Mammary epithelial cell (primary cell): ENCODE measurements at places on chromosomes 7 and 10.

GRCh38 chr7:110790992-110791391, 299.9 kb upstream of the LRRN3 start:
- DNase-seq = no peak

DNA sequence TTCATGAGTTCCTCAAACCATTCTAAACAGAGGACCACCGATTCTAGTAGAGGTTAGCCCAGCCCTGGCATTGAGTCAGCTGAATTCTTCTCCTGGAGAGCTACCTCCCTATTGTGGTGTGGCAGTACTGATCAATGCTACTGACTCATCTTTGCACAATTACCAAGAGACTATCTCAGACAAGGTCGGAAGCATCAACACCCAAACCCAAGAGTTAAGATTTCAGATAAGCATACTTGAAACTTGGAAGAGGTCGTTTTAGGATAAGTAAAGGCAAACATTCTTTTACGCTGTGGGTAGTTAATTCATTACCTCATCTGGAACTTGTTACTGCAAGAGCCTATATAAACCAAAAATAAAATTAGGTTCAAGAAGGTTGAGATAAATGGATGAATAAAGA, 154.6 kb upstream of the NRBF2 start:
- peak; percentile 39 for DNase-seq

GRCh38 chr7:131943211-131943610, 386.8 kb upstream of the PODXL start:
- DNase-seq = no peak

GRCh38 chr10:88892222-88892967, 12.3 kb downstream of the STAMBPL1 start:
- peak; percentile 40 for DNase-seq

- no peak for DNase-seq
These were observed 1330.4 kb downstream of the XPNPEP1 start for GRCh38 chr10:108592956-108593355.

DNA sequence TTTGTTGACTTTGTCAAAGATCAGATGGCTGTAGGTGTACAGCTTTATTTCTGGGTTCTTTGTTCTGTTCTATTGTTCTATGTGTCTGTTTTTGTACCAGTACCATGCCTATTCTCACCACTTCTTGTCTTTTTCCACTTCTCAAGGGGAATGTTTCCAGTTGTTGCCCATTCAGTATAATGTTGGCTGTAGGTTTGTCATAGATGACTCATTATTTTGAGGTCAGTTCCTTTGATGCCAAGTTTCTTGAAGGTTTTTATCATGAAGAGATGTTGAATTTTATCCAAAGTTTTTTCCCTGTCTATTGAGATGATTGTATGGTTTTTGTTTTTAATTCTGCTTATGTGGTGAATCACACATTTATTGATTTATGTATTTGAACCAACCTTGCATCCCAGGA, 216.7 kb upstream of the RNF32 start:
- DNase-seq = no peak

- no peak for DNase-seq
These were observed 102.3 kb downstream of the MKX start for GRCh38 chr10:27643301-27643700.

DNA sequence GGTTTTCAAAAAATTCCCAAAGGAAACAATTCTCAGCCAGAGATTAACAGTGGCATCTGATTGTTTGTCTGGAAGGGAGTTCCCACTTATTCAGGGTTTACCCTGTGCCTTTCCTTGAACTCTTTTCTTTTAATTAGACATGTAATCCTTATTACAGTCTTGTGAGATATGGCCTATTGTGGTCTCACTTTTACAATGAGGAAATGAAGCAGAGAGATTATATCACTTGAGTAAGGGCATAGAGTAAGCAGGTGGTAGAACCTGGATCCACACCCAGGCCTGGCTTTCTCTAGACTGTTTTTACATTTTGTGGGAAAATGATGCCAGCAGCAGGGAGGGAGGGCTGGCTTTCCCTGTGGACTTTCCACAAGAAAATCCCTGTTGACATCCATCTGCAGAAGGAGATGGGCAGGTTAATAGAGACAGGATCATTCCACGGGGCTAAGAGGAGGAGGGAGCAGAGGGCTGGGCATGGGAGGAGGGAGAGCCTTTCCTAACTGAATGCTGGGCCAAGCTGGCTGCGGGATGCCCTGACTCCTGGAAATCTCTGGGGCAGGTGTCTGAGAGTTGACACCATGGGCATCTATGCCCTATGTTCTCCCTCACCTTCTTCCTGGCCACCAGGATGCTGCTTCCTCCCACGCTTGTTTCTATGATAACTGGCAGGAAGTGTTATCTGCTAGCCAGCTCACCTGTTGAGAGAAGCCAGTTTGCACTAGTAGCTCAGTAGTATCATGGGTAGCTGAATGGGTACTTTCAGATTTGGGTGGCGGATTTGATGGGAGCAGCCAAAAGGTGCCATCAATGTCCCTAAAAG, 28.7 kb upstream of the ARHGAP22 start:
- DNase-seq = no peak

DNA sequence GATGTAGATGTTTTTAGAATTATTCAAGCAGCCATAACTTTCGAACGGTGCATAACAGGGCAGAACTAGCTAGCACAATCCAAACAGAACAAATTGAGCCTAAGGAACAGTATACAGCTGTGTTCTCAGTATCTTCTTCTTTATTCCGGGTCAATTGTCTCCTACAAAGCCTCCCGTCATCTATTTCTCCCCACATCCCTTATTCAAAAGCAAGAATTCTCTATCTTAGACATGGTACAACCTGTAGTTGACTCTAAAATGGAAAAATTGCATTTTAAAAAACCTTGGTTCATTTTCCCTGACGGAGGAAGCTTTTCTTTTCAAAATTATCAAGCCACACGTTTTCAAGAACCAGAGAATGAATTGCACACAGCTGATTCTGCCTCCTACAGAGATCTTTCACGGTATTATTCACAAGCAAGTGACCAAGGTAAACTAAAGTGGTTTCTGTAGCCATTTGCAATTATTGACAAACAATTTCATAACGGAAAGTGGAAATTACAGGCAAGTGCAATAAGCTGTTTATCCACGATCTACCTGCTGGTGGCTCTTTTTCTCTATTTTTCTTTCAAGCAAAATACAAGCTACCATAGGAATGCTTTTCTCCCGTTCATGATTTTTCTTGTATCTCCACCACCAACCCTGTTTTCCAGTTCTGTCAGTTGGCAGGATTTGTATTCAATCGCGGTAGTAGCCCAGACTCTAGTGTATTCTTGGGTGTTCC, 2.3 kb downstream of the GRM8 start:
- peak; percentile 1 for DNase-seq

DNA sequence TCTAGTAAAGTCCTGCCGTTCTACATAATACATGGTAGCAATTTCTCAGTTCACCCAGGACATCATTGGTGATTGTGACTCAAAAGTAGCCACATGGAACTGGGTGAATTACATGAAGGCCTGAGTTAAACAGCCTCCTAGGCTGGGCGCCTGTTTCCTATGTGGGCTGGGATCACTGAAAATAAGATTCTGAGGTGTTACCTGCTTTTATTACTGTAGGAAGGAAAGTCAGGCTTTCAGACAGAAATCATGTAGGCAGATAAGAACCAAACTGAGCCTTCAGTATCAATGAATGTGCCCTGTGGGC, 160.4 kb downstream of the CAMK1D start:
- DNase-seq = no peak

DNA sequence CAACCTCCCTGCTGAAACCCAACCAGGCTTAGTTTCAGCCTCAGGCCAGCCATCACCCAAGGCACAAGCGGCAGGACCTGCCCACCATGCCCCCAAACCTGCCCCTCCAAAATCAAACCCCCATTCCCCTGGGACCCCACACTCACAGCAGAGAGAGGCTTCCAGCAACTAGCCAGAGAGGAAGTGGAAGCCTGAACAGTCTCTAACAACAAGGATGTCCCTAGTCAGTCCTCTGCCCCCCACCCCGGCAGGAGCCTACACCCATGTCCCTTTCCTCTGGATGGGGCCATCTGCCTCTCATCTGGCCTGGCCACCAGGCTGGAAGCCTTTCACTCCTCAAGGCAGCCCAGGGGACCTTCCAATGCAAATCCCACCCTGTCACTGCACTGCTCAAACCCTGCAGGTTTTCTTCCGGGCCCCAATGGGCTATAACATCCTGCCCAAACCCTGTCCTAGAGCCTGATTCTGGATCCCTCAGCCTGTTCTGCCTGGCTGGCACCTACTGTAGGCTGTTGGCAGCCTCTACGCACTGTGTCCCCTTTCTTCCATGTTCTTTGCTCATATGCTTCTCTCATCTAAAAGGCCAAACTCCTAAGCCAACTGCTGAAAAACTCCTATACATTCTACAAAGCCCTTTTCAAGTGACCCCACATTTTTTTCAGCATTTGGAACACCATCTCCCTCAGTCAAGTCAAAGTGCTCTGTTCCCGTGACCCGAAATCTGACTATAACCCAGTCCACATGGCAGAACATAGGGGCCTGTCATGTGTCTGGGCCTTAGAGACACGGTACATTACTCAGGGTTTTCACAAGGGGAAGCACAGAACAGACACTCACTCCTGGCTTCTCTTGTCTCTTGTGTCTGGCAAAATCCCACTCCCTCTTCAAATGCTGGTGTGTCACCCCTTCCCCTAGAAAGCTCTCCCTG, 253.3 kb downstream of the TNS3 start:
- no peak for DNase-seq

- DNase-seq = peak; percentile 99
These were observed 139.0 kb upstream of the MKLN1 start for GRCh38 chr7:131188367-131189339.

- DNase-seq = no peak
These were observed 99.2 kb downstream of the BAMBI start for GRCh38 chr10:28776519-28776918.

DNA sequence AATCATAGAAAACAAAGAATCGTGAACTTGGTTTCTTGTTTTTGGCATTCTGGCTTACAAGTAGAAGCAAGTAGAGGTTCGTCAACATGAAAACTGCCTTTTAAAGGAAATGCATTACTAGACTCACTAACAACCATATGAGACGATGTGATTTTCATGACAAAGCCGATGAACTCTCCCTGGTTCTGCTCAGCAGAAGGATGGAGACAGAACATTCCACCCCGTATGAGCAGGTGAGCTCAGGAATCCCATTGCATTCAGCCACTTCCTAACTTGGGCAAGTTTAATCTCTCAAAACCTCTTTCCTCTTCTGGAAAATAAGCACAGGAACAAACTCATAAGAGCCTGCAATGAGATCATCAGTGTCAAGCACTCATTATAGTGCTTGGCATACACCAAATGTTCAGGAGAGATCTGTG, 57.4 kb upstream of the SVIL start:
- DNase-seq = peak; percentile 71

DNA sequence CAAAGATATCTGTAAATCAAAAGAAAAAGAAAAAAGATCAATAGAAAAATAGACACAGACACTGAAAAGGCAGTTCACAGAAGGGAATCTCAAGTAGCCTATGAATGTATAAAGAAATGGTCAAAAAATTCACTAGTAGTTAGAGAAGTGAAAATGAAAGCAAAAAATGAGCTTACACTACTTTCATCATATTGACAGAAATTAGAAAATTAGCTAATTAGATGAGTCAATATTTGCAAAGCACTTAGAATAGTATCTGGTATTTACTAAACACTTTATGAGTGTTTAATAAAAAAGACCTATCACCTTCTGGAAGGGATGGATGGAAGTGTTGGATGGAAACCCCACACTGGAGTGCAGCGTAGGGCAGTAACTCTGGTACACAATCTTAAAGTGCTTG, 1.7 kb upstream of the CFAP58 start:
- DNase-seq = no peak
